ENCODE measurements at places on chromosomes 3 and 15. TPM values are rescaled to one million over a fixed set of nuclear protein-coding genes. Genes with fewer than 3 reads are reported as not detected.

Gene FAM162A
- 42.6 TPM for total RNA-seq

Gene CALML4
- 44.2 TPM for total RNA-seq

Gene CHRNA3
- 1.1 TPM for total RNA-seq

Gene PCSK6
- total RNA-seq, result 15.3 TPM

Gene CCDC54
- total RNA-seq, result not detected

Gene PEX5L
- not detected for total RNA-seq

Gene RFX7
- total RNA-seq, result 7.6 TPM

Gene TPRG1
- 1.3 TPM for total RNA-seq

Gene SYNPR
- not detected for total RNA-seq

Gene H1-8
- total RNA-seq, result not detected

Gene UACA
- total RNA-seq, result 44.2 TPM

DNA sequence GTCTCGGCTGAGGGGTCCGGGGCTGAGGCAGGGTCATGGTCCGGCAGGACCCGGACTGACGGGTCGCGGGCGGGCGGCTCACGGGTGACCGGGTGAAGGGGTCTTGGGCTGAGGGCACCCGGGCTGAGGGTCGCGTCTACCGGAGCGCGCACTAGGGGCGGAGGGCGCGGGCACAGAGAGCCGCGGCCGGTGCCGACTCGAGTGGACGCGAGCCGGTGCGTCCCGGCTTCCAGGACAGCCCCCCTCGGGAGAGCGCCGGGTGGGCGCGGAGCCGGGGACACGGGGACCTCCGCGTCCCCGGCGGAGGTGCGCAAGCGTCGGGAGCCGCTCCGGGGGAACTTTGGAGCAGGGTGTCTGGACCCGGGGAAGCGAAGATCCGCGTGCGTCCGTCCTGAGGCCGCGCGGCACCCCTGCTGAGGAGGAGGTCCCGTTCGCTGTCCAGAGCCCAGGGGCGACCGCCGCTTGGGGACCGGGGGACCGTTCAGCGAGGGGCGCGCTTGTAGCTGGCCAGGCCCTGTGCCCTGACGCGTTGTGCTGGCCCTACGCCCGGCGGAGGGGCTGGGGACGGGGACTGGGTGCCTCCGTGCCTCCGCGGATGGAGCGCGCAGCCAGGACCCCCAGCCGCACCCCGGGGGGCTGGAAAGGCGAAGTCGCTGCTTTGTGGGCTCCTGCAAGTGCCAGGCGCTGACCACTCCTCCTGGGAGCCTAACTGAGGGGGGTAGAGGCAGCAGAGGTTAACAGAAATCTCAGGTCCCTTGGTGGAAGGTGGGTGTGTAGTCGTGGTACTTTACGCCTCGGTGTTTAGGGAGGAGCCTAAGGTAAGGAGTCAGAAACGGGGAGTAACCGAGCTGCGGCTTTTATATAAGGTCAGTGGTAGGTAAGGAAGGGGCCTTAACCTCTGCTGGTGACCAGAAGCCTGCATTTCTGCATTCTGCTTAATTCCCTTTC lies at the start of gene PPARG:
Gene PPARG, plus strand, starts transcription at position 889 of the 948 bp plus-strand sequence. CDS start 90,642 bp downstream, outside the sequence.
- peak; percentile 35 for ATAC-seq

- ATAC-seq, result no peak
Measured at GRCh38 chr15:47866446-47866845, 149.1 kb downstream of the SEMA6D start.

DNA sequence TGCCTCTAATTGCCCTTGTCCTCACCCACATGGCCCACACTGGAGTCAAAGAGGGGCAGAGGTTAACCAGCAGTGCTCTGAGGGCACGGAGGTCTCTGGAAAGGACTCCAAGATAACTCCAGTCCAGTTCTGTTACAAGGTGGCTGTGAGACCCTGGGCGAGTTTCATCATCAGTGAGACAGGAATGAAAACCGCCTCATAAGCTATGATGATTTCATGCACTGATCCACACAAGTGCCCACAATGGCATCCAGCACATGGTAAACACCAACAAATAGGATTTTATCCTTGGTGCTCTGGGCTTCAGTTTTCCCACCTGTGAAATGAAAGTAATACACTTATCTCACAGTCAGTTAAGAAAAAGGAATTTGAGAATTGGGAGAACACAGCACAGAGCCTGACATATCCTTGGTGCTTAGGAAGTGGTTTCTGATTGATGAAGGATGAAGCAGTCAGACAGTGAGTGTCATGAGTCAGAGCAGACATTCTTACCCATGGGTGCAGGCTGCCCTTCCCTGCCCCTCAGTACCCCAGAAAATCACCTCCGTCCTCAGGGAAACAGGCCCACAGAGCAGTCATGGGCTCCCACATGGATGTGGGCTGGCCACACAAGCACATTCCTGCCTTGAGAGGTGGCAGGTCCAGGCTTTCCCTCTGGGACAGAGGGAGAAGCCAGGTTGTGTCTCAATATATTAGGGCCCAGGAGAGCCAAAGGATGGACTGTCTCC lies 48.4 kb downstream of the DAPK2 start:
- ATAC-seq, result no peak

- no peak for ATAC-seq
Measured at GRCh38 chr3:4981665-4982494, 2.6 kb downstream of the BHLHE40 start.

DNA sequence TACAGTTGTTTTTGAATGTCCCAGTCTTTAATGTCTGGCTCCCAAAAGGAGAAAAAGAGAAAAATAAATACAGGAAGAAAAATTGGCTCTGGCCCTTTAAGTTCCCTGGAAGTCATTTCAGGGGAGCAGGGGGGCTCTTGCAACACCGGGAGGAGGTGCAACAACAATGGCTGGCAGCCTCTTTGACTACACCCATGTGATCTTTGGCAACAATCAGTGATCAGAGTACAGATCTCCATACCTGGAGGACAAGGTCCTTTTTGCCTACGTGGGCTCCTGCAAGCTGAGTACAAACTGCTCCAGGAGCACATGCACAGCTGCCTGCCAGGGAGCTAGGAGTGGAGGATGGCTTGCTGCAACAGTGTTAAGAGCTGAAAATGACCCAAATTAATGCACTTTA lies 63.9 kb downstream of the GLCE start:
- no peak for ATAC-seq

DNA sequence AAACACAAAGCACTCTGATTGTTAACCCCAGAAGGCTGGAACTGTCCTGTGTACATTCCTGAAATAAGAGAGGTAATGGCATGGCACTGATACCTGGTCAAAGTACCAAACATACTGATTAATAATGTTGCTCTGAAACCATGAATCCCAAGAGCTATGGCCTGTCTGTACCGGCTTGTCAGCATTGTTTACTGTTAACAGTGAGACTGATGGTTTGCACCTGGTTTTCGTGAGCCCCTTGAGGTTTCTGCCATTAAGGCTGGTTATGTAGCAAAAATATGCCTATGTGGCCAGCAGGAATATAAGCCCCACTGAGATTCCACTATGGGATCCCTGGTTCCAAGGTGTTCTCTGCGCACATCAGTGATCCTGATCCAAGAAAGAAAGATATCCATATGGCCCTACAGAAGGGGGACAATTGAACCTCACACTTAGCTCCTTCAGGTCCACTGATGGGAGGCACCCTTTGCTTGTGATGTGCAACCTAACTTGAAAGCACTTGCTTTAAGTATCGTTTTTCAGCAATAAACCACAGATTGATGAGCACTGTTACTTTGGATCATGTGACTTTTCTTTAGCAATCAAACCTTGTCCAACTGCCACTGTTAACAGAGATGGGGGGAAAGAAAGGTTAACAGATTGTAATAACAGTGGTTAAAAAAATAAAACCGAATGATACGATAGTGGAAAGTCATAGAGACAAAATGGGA lies 65.2 kb downstream of the TBL1XR1 start:
- ATAC-seq, result no peak

DNA sequence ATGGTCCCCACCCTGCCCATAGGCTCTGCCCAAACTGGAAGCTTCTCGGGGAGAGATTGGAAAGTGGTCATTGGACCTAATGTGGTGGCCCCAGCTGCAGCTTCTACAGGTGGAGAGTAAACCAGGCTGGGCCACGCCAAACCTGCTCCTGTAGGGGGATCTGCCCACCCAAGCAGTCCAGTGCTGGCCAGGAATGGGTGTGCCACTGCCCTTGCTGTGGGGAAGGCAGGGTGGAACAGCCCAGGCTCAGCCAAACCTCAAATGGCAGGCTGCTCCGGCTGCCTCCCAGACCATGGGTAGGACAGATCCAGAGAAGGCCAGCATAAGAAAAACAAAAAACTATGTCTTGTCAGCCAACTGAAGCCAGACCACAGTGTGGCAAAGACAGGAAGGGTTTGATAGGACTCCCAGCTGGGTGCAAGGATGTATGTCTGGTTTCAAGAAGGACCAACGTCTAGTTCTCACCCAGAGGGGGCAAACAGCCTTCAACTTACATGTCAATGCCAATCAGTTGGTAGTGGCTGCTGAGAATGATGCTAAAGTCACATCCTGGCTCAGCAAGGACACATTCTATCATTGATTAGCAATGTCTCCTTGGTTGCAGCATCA lies 267.3 kb downstream of the UACA start:
- ATAC-seq, result no peak

GRCh38 chr15:57694279-57694678 lies 12.2 kb upstream of the POLR2M start:
- no peak for ATAC-seq

GRCh38 chr15:27847775-27848710 lies 251.1 kb downstream of the OCA2 start:
- ATAC-seq, result no peak

GRCh38 chr3:81864272-81864671 lies 102.8 kb upstream of the GBE1 start:
- ATAC-seq, result no peak

DNA sequence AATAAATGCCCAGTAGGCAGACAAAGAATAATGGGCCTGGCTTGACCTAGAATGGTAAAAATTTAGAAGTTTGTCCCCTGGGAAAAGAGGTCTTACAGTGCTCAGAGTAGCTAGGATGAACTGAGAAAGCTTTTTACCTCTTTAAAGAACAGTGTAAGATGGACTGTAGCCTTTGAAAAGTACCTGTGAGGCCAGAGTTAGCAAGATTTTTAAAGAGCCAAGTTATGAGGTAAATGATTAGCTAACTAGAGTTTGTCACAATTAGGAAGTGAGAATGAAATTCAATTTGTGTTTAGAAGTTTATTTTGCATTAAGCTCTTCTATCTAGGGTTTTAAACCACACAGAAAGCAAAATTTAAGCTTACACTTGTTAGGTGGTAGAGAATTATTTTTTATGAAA lies 480.9 kb downstream of the ZIC1 start:
- ATAC-seq, result no peak

GRCh38 chr3:45758871-45759270 lies 37.5 kb downstream of the SLC6A20 start:
- no peak for ATAC-seq

- ATAC-seq, result peak; percentile 81
Measured at GRCh38 chr3:141402476-141403171, 34.3 kb downstream of the ZBTB38 start.

- ATAC-seq, result no peak
Measured at GRCh38 chr15:82829234-82829633, 19.8 kb downstream of the WHAMM start.

GRCh38 chr3:184320104-184320445 lies 5.7 kb downstream of the EIF4G1 start:
- peak; percentile 94 for ATAC-seq

- ATAC-seq, result no peak
Measured at GRCh38 chr3:108887121-108887520, 64.5 kb downstream of the TRAT1 start.

- ATAC-seq, result no peak
Measured at GRCh38 chr3:124557433-124558232, 172.6 kb upstream of the UMPS start.

- ATAC-seq, result no peak
Measured at GRCh38 chr15:101692801-101693598, 31.3 kb downstream of the TARS3 start.
